Fibroblast of mammary gland (primary cell): ENCODE measurements at places on chromosomes 6 and 20.

DNA sequence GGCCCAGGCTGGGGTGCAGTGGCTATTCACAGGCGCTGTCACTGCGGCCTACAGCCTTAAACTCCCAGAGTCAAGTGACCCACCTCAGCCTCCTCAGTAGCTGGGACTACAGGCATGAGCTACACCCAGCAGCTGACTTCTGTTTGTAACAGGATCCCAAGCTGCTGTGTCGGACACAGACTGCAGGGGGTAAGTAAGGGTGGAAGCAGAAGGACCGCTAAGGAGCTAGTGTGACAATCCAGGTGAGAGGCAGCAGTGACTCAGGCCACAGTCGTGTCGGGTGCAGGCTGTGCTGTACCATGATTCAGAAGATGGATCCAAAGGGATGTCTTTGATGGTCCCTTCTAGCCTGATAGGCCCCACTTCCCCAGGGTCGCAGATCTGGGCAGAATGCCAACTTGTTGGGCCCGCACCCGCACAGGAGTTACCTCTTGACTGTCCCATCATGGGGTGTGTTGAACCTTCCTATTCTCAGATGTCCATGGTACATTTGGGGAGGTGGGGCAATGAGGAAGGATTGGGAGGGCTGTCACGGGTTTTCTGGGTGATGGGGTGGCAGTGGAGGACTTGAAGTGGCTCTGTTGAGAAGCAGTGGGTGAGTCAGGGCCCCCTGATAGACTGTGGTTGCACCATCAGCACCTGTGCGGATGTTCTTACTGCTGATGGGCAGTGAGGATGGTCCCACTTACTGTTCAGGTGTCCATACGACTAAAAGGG, 25.3 kb downstream of the AAR2 start:
- no peak for DNase-seq

GRCh38 chr6:80388507-80388906, 282.0 kb downstream of the BCKDHB start:
- no peak for DNase-seq

DNA sequence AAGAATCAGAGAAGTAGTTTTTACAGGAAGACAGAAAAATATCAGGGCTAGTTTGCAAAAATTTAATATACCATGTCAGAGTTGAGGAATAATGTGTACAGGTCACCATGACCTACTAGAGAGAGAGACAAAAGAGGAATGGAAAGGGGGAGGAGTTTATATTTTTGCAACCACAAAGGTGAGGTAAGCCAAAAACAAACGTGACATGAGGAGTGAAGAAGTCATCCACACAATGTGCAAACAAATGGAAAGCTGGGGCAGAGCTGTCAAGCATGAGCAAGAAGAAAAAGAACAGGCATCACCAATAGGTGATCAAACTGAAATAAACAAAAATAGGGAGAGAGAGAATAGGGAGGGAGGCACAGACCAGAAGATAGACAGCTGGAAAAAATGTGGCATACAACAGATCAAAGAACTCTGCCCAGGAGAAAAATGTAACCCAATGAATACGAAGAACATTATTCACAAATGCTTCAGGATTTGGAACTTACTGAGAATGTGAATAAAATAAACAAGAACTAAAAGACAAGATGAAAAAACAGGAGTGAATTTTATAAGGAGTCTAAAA, 15.5 kb downstream of the RARS2 start:
- DNase-seq = no peak

DNA sequence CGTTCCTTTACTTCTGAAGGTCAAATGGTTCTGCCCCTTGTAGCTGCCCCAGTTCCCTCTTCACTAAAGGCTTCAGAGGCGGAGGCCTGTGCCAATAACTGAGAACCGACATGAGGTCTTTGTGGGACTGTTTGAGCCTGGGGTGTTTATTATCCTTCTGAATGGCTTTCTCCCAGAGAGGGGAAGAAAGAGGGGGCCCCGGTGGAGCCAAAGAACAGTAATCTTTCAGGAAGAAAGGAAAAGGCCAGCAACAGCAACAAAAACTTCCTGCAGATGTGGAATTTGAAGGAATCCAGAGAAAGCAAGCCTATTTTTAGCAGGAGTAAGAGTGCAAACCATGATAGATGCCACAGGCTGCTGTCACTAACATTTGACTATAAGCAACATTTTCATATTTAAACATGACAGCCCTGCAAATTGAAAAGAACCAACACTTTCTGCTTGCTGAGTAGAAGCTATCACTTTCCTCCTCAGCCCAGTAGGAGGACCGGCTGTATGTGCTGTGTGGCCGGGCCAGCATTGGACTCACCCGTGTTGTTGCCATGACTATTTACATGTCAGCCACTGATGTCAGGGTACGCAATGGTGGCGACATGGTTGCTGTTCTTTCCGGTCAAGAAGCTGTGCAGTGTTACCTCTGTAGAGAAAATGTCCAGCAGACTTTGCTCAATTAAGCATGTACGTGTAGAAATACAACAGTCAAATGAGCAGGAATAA, 121.3 kb downstream of the SOBP start:
- DNase-seq = no peak

GRCh38 chr6:166469426-166469961, 86.8 kb upstream of the MPC1 start:
- DNase-seq = no peak

GRCh38 chr20:14727485-14728150, 390.2 kb upstream of the FLRT3 start:
- DNase-seq = no peak

- DNase-seq = no peak
Measured at GRCh38 chr6:76886900-76887299, 576.4 kb downstream of the HTR1B start.

- DNase-seq = no peak
Measured at GRCh38 chr20:64093013-64093503, 8.9 kb upstream of the LKAAEAR1 start.

DNA sequence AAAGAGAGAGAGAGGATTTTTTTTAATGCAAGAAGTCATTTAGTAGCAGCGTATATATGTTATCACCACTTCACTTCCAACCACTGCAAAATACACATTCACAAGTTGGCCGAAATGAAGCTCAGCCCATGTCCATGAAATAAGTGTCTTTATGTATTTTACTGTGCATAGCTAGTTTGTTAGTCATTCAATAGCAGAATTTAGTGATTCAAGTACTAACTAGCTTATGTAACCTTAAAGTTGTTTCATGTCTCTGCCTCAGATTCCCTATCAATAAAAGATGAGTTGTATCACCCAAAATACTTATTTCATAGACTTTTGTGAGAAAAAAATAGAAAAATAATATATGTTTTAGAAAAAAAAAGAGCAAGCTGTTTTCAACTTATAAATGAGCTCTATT, 153.7 kb upstream of the PRDM1 start:
- no peak for DNase-seq
